Amygdala (tissue), 56 donors: ENCODE measurements at places on chromosomes 13 and 19.

DNA sequence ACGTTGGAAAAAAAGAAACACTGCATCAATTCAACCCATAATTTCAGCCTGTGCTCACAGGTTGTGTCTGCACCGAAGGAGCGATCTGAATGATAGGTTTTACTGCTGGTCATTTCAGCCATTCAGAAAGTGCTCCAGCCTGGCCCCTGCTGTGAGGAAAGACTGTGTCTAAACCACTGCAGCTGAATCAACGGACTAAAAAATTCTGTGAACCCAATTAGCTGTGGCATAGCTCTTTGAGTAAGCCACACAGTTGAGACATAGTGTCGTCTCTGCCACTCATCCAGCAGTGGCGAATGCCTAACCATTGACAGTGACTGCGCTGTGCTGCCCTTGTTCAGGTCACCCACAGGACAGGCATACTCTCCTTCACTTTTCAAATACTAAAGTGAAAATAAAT lies 179.8 kb downstream of the COG6 start:
- DNase-seq = no peak

DNA sequence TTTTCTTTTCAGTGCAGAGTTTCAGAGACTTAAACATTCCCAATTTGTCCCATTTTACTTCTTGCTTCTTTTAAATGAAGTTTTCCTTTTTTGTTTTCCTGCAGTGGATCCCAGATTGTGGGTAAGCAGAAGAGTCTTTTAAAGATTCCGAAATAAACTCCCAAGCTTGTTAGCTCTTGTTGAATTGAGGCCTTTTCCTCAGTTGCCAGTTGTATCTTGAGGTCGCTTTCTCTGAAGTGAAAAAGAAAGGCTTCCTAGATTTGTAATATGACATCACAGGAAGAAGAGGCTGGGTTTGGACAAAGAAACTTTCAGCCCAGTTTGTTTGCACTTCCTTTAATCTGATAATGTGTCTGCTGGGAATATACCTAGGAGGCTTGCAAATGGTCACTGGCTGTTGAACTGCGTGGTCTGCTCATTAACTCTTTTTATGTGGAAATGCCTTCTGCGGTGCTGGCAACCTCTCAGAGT lies at the start of gene LPAR6:
Gene LPAR6, minus strand, starts transcription at position 233 of the 471 bp plus-strand sequence. CDS start 690 bp downstream, outside the sequence.
- no peak for DNase-seq

DNA sequence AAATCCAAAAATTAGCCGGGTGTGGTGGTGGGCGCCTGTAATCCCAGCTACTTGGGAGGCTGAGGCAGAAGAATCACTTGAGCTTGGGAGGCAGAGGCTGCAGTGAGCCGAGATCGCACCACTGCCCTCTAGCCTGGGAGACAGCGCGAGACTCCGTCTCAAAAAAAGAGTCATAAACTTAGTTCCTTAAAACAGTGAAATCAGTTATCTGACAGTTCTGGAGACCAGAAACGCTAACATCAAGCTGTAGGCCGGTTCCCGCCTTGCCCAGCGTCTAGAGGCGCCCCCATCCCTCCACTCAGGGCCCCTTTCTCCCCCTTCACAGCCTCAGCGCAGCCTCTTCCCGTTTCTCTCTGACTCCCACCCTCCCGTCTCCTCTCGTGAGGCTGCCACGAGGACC lies 11.9 kb downstream of the ADAT3 start:
- DNase-seq = no peak

DNA sequence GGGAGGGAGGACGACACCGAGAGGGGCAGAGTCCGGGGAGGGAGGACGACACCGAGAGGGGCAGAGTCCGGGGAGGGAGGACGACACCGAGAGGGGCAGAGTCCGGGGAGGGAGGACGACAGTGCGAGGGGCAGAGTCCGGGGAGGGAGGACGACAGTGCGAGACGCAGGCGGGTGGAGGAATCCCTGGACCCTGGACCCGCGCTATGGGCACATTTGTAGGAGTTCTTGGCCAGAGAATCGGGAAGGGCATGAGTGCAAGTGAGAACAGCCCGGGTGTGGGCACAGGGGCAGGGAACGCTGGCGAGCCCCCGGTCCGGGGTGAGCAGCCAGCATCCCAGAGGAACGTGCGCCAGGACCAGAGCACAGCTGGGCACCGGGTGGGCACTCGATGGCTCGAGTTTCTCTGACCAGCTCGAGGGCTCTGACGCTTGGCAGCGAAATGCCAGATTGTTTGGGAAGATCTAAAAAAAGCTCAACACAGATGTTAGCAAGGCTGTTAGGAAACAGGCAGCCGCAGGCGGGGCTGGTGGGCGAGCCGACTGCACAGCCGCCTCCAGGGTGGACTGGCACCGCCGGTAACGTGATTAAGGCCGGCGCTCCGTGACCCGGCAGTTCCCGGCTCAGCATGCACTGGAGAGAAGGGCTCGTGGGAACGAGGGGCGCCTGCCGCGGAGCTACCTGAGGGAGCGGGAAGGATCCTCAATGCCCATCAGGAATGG lies 17.9 kb upstream of the C2CD4C start:
- DNase-seq = peak; percentile 33

DNA sequence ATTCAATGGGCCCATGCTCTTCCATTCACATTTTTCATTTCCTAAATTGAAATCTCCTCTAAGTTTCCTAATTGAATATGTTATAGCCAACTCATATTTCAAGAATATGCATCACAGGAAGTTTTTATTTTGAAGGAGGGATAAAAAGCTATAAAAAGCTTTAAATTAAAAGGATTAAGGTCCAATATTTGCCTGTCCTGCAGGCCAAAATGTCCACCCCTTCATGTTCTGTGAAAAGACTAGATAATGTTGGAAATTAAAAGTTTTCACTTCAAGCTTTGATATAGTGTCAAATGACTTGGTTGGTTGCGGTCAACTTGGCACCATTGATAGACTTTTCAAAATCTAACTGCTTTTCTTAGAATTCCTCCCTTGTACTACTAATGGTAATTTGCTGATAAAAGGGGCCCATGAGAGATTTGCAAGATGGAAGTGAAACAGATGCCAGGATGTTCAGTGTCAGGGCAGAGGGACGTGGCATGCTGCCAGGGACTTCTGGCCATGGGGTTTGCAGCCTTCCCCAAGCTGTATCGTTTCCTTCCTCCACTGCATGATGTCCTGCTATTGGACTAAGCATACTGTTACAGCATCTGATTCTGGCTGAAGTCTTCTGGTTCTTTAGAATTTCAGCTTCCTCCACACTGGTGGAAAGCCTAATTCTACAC lies 547.3 kb upstream of the MIR17HG start:
- DNase-seq = peak; percentile 0

- DNase-seq = no peak
These were observed 33.4 kb downstream of the PEPD start for GRCh38 chr19:33487901-33488800.

- no peak for DNase-seq
These were observed 47.5 kb upstream of the MED4 start for GRCh38 chr13:48142436-48142835.

DNA sequence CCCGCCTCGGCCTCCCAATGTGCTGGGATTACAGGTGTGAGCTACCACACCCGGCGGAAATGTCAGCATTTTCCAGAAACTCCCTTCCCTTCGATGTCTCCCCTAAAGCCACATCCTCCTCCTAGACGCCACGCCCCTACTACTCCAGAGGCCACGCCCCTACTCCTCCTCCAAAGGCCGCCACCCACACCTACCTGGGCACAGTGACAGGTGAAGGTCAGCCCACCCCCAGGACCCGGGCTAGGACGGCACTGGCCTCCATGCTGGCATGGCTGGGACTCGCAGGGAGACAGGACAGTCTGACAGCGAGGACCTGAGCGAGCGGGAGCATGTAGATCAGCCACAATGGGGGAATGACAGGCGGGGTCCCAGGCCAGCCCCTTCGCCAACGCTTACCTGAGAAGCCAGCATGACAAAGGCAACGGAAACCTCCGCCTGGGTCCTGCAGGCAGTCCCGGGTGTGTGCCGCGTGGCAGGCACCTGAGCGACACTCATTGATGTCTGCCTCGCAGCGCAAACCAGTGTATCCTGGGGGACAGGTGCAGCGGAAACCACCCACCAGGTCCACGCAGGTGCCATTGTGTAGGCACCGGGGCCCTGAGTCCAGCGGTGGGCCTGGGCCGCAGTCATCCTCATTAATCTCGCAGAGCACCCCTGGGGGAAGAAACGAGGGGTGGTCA lies 22.0 kb downstream of the NOTCH3 start:
- no peak for DNase-seq

DNA sequence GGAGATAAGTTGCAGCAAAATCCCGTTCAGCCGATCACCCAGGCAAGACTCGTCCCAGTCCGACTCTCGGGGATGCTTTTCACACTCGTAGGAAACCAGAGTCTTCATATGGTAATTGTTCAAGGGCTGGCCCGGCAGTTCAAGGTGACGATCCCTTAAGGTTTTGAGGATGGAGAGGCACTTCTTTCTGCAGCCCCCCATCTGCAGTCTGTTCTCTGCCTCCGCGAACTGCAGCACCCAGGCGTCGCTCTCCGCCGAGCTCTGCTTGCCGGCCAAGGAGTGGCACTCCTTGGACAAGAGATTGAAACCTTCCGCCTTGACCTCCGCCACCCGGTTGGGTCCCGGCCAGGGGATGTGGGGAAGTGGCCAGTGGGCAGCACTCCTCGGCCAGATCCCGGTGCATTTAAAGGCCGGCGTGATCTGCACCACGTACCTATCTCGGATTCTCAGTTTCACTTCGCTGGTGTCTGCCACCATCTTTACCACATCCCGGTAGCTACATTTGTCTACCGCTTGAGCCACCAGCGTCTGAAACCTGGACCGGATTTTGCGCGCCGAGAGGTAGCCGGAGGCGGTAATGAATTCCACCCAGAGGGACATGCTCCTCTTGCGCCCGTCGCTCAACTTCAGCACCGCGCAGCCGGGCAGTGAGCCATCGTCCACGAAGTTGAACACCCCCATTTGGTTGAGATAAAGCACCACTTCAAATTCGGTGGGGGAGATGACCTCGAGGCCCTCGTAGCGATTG lies 1.1 kb downstream of the MAB21L1 start:
- no peak for DNase-seq

- peak; percentile 28 for DNase-seq
These were observed 583 bp downstream of the AKAP8L start for GRCh38 chr19:15418231-15418578.

DNA sequence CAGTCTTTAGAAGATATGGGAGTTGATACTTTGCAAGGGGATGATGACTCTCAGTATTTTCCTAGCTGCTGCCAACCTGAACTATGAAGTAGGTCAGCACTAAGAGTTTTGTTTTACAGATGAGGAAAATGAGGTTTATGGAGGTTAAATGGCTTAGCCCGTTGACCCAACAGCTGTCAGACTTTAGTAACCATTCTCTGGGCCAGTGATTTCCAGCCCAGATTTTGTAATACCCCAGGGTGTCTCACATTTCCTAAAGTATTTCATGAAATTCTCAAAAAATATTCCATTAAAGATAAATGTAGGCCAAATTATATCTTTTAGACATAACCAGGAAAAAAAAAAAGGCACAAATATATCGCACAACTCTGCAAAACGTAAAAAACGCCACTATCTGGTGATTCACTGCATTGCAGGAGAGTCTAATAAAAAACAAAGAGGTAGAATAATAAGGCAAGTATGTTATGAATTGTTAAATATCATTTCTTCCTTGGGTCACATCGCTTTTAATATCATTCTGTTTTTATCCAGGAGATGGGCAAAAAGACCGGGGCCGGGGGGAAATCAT lies 112.5 kb downstream of the DACH1 start:
- no peak for DNase-seq

DNA sequence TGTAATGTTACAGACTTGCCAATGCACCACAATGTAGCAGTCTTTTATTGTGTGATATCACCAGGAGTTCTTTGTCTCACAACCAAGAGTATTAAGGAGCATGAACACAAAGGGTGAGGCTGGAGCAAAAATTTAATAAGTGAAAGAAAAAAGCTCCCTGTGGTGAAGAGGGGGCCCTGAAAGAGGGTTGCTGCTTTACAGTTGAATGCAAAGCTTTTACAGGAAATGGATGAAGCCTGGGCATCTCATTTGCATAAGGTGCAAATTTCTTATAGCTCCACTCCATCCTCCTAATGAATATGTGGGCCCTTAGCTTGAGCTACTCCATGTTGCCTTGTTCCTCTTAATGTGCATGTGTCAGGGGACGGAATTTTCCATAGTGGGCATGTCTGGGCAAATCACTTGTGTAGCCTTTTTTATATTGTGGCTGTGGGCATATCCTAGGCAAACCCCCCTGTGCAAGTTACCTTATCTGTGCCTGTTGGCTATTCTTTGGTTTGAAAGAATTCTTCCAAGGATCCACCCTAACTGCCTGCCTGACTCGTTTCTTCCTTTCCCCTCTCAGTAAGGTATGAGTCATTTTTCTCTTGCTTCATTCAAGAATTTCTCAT lies 45.3 kb upstream of the TRPC4 start:
- no peak for DNase-seq

GRCh38 chr13:68813180-68813796 lies 1294.3 kb upstream of the ATXN8OS start:
- DNase-seq = no peak

GRCh38 chr13:66275416-66275815 lies 954.7 kb downstream of the PCDH9 start:
- DNase-seq = no peak

DNA sequence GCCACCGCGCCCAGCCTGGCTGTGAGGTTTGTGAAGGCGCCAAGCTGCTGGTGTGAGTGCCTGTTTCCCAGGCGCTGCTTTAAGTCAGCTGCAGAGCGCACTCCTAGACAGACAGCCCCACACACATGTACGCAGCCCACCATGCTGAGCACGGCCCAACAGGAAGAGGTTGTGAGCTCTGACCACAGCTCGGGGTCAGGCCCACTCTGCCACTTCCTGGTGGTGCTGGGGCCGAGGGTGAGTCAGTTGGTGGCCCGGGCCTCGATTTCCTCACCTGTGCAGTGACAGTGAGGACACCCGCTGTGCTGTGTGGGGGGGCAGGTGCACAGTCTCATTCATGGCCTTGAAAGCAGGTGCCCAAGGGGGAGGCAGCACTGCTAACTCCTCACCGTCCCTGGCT lies 106.7 kb downstream of the KDM4B start:
- DNase-seq = no peak

DNA sequence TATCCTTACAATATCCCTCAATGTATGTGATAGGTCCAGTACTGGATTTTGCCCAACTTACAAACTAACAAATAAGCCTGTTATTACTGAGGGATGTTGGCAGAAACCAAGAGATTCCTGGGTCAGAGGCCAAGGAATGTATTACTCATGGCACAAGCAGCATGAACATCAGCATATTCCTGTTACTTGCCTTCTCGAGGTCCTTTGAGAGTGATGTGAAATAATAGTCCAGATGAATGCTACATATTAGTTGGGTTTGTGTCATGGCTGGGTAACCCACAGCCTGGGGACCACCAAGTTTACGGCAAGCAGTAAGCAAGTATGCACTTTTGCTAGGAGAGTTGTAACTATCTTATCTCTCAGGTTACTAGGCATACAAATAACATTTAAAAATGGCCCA lies 384.5 kb upstream of the GPC6 start:
- no peak for DNase-seq
